ENCODE measurements at places on chromosomes 7 and 10.

DNA sequence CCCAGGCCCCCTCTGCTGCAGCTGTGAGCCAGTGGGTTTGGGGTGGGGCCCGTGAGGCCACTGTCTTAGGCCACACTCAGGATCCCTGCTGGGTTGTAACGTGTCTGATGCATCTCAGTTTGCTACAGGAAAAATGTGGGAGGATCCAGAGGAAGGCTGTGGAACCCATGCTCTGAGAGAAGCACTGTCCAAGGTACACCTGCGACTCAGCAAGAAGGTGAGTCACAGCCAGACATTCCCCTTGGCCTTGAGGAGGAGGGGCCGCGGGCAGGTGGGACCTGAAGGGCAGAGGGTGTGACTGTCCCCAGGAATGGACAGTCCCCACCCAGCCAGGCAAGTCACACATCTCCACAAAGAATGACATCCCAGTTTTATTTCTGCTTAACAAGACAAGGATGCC lies 27.8 kb upstream of the C10orf120 start:
- DNase-seq = no peak

DNA sequence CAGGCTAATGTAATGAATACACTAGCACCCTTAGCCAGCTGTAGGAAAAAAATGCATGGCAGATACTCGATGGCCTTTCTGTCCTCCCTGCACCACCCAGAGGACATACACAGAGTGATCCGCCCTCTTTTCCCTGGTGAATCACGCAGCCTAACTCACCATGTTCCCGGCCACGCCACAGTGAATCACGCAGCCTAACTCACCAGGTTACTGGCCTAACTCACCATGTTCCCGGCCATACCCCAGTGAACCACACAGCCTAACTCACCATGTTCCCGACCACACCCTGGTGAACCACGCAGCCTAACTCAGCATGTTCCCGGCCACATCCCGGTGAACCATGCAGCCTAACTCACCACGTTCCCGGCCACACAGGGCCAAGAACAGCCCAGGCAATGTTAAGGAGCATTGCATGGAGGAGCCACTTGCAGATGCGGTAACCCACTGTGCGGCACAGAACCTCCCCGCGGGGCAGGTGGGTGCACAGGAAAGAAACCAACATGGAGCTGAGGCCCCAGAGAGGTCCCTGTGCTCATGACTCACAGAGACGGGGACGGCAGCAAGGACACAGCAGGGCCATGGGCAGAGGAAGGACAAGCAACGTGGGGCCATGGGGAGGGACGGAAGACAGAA lies 508.5 kb downstream of the DNAJB6 start:
- no peak for DNase-seq

- DNase-seq = no peak
Measured at GRCh38 chr10:84477398-84478128, 149.2 kb downstream of the CCSER2 start.

- no peak for DNase-seq
Measured at GRCh38 chr7:22990588-22990949, 23.4 kb downstream of the HYCC1 start.

GRCh38 chr10:124030492-124031110 lies 62.8 kb downstream of the CHST15 start:
- no peak for DNase-seq

DNA sequence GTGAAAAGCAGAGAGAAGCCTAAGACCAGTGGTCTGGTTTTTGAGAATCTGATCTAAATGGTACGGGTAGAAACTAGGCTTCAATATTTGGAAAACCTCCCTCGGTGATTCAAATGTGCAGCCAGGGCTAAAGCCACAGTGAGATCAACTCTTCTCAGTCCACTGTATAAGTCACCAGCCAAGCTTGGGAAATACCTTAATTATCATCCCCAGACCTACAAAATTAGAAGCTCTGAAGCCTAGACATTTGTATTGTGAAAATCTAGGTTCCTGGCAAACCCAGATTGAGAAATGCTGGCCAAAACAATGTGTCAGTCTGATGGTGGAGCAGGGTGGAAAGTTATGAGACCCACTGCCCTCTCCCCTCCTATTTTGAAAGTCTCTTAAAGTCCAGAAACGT lies 131.7 kb downstream of the DGKI start:
- DNase-seq = no peak

DNA sequence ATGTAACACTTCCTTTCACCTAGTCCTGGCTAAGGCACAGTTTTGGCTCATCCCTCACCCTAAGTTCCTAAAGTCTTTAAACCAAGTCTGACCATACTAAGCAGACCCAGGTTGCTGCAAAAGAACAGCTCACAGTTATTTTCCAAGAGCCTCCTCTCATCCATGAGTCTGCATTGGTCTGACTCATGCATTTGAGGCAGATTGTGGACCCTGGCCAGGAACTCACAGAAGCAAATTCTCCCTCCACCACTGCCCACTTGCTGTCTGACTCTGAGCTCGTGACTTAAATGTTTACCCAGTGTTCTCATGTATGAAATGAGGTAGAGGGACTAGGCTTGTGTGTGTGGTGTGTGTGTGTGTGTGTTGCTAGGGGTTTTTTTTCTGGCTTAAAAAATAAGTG lies 1272.8 kb downstream of the TYW1 start:
- peak; percentile 47 for DNase-seq

GRCh38 chr10:59362144-59362958 lies at the start of gene FAM13C:
Gene FAM13C (minus strand): TSS chr10:59362549. CDS start chr10:59362460, 89 bp downstream.
- DNase-seq = peak; percentile 68

DNA sequence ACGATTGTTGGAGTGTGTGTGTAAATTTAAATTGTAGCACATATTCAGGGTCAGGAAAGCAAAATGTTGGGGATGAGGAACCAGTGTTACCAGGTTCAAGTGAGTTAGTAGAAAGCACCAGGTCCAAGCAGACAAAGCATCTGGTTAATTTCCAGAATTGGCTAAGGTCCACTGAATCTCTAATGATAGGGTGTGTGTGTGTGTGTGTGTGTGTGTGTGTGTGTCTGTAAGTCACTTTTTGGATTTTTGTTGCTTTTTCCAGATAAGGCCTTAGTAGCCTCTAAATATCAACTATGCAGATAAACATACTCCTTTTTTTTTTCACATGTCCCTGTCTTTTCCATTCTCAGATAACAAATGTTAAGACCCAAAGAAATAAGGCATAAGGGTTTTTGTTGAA lies 36.6 kb upstream of the FMC1 start:
- no peak for DNase-seq

DNA sequence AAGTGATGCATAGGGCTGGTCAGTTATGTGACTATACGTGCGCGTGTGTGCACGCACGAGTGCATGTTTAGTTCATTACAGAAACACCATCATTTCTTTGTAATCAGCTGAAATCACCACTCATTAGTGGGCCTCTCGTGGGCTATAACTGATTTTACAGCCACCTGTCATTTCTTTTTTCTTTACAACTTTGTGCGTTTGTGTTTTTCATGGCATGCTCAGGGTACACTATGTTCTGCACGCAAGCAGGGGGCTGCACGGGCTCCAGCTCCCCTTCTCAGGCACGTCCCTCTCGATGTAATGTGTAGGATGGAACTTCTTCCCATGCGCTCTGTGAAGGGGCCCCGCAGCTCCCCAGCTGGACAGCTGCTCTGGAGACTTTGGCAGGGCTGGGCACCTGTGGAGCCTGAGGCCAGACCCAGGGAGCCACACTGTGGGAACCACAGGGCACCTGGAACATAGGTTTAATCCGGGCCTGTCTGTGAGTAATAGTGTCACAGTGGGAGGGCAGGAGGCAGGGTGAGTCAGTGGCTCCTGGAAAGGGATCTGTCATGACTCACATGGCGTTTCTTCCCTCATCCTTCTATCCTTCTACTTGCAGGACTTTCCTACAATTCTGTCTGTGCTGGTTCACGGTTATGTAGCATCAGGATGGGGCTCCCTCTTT lies 4.9 kb downstream of the GCK start:
- no peak for DNase-seq

DNA sequence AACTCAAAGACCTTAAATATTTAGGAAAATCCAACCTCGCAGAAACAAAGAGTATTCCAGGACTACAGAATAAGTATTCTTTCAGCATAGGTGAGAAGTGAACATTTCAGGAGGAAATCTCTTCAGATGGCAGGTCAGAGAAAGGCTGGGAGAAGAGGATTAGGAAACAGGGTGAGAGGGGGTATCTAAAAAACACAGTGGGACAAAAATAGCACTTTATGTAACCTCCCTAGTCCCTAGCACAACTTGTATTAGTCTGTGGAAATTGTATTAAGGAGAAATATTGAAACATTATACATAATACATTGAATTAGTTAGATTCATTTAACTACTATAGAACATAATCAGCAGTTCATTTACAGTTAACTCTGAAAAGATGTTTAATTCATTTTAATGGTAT lies 192.3 kb downstream of the CACNB2 start:
- no peak for DNase-seq

GRCh38 chr10:124680675-124681074 lies 63.5 kb downstream of the FAM53B start:
- DNase-seq = no peak

DNA sequence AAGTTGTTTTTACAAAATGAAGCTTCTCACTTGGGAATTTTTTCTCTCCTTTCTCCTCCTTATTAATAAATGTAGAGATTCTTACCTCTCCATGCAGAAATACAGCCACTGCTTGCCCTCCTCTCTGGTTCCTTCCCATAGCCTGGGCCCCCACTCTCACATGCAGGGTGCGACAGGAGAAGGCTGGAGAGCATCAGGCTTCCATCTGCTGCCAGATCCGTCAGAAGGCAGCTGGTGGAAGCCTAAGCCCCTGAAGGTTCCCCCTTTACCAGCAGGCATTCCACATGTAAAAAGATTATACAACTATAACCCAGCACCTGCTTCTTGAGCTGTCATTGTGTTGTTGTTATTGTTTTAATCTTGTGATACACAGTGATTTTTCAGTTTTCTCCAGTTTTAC lies 314.2 kb downstream of the LHFPL3 start:
- no peak for DNase-seq

- no peak for DNase-seq
Measured at GRCh38 chr7:80481196-80481884, 30.5 kb downstream of the GNAT3 start.

DNA sequence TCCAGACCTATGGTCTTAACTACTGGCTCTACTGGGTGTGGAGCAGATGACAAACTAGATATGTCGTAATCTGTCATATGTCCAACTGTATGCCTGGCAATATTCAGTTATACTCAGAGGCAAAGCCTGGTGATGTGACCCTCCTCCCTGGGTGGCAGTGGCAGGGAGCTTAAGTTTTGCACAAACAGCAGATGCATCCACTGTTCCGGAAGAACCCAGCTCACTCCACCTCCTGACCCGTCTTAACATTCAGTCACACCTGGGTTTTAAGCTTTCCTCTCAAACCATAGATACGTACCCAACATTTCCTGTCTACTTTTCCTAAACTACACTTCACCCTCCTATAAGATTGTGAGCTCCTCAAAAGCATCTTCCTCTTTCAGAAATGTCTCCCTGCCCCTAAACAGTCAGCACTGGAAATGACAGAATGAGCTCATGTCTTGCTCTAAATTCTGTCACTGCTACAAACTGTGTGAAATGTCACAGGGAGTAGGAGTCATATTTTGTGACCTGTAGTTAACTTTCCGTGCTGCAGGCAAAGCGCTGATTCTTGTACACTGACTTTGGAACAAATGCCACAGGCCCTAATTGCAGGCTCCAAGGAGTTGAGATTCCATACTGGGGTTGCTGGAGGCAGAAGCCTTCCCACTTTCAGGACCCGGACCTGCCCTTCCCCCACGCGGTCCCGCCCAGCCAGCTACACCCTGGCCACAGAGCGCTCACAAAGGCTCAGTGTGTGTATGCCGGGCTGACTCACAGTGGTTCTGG lies 23.9 kb downstream of the SCD start:
- peak; percentile 69 for DNase-seq

GRCh38 chr10:112799726-112800510 lies 150.1 kb upstream of the TCF7L2 start:
- DNase-seq = no peak

DNA sequence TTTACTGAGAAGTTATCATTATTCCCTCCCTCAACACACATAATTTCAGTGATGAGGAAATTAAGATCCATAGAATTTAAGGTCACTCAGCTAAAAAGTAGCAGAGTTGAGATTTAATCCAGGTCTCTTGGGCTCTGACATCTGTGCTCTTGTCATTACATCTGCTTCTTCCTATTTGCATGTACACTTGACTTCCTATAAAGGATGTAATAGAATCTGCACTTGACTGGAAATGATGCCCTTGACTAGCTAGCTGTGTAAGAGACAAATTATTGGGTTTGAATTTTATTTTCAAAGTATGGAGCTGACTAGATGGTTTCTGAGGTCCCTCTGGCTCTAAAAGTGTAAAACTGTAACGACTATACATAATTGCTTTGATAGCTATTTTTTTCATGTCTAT lies 59.5 kb downstream of the AGK start:
- no peak for DNase-seq

DNA sequence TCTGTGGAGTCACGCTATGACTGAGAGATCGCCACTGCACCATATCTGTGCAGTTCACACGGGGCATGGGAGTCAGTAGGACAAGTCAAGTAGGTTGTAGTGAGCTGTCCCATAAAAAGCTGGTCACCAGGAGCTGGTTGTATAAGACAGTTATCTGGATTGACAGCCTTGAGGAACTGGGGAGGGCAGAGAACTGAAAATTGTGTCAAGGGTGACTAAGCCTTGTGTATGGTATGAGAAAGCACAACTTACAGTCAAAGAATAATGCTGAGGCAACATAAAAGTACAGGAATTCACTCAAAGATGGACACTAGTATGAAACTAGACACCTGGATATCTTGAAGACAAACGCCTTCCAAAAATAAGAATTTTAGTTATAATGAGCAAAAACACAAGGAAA lies 564.9 kb downstream of the POM121L12 start:
- no peak for DNase-seq

- DNase-seq = no peak
Measured at GRCh38 chr7:27367933-27368549, 125.4 kb downstream of the EVX1 start.

DNA sequence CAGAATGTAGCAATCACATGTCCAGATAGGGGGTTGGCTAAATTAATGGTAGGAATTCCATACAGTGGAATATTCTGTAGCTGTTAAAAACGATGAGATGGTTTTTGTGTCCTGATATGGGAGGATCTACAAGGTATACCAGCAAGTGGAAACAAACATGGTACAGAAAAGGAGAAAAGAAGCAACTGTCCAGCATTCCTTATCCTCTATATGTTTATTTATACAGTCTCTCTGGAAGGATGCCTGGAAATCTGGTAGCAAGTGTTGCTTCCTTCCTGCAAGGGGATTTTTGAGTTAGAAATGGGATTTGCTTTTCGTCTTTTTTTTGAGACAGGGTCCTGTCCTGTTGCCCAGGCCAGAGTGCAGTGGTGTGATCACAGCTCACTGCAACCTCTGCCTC lies 19.3 kb downstream of the IL15RA start:
- DNase-seq = no peak

DNA sequence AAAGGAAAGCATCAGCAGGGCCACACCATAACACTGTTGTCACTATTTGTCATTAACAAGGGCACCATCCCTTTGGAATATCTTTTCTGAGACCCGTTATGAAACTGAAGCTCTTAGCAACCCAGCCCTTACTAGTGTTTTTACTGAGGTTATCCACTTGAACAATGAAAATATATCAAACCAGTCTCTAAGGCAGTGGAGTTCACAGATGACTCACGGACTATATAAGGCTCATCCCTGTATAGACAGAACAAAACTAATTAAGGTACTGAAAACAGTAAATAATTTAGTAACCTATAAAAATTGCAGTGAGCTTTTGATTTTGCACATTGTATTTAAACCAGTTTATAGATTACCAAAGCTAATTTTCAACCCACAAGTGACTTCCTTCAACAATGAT lies 196.0 kb downstream of the ELAPOR2 start:
- no peak for DNase-seq

GRCh38 chr10:97718178-97718577 lies 4.6 kb downstream of the MARVELD1 start:
- DNase-seq = peak; percentile 14
